ENCODE measurements at places on chromosomes 4 and X.

DNA sequence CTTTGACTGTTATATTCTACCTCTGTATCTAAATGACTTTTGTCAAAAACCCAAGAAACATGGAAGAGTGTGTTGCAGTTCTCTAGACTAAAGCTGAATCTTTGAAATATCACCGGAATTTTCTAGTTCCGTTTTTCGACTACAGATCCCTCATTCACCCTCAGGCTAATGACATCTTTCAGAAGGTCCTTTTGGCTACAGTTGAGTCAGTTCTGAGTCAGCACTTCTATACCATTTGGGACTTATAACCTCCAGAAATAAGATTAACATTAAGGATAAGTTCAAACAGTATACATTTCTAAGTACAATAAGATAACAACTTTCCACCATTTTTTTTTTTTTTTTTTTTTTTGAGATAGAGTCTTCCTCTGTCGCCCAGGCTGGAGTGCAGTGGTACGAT lies 331.0 kb upstream of the CPXCR1 start:
- DNase-seq = no peak

- no peak for DNase-seq
These were observed 10.4 kb downstream of the HAUS7 start for GRCh38 chrX:153459986-153460385.

DNA sequence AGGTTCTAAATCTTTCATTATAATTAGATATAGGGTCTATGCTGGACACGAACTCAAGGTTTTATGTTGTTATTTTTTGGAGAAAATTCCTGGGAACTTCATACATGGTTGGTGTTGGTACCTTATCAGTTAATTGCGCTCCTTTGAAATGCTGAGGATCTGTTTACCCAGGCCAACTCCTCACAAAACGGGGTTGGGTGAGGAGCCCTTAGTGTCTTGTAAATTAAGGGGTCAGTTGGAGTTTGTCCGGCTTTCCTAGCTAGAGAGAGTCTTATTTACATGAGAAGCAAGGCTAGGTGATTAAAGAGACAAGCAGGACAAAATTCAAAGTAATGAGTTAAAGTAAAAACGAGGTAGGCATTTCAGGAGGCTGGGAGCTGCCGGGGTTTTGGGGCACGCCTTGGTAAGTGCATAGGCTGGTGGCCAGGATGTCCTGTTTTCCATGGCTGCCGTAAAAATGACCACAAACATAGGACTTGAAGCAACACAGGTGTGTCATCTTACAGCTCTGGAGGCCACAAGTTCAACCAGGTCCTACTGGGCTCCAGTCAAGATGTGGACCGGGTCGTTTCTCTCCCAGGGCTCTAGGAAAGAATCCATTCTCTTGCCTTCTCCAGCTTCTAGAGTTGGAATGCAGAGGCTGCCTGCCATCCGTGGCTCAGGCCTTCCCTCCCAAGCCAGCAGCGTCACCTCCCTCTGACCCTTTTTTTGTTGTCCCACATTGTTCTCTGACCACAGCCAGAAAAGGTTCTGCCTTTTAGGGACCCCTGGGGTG lies 19.8 kb downstream of the PSAPL1 start:
- DNase-seq = no peak

DNA sequence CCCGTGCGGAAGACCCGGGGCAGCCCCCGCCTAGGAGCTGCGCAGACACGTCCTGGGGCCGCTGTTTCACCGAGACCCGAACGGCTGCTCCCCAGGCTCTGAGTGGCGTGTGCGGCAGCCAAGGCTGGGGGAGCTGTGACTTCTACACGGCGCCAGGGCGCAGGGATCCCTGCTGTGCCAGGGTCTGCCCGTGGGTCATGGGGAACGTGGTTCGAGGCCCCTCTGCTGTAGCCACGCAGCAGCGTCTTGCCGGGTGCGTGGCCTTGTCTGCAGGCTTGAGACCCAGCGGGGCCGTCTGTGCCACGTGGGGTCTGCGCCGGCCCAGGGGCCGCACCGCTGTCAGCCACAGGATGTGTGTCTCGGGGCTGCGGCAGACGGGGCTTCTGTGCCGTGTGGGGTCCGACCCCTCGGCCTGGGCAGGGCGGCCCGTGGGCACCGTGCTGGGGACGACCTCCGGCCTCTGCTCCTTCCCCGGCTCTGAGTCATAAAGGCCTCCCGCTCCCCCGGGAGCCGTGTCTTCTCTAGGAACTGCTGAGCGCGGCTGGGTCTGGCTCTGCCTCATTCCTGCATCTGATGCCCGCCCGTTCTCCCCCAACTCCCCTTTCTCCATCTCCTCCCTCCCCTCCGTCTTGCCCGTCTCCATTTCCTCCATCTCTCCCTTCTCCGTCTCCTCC lies 12.7 kb upstream of the GTPBP6 start:
- DNase-seq = no peak

- no peak for DNase-seq
These were observed 23.5 kb downstream of the CHM start for GRCh38 chrX:86023811-86024210.

DNA sequence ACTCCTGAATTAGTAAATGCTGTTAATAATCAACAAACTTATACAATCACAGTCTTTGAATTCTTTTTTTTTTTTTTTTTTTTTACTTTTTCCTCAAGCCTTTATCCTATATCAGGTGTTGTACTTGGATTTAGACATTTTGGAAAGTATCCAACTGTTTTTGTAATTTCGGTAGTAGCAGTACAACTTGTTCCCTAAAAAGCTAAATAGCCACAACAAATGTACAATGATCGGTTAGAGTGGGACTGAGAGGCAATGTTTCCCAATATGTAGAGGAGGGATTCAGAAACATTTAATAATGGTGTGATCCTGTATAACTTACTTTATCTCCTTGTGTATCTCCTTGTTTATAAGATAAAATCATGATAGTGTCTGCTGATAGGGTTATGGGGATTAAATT lies 343.1 kb downstream of the GRID2 start:
- no peak for DNase-seq

- DNase-seq = no peak
These were observed 110.7 kb upstream of the ADRA2C start for GRCh38 chr4:3655485-3655884.

GRCh38 chr4:3239303-3239702 lies 9.7 kb upstream of the MSANTD1 start:
- no peak for DNase-seq

DNA sequence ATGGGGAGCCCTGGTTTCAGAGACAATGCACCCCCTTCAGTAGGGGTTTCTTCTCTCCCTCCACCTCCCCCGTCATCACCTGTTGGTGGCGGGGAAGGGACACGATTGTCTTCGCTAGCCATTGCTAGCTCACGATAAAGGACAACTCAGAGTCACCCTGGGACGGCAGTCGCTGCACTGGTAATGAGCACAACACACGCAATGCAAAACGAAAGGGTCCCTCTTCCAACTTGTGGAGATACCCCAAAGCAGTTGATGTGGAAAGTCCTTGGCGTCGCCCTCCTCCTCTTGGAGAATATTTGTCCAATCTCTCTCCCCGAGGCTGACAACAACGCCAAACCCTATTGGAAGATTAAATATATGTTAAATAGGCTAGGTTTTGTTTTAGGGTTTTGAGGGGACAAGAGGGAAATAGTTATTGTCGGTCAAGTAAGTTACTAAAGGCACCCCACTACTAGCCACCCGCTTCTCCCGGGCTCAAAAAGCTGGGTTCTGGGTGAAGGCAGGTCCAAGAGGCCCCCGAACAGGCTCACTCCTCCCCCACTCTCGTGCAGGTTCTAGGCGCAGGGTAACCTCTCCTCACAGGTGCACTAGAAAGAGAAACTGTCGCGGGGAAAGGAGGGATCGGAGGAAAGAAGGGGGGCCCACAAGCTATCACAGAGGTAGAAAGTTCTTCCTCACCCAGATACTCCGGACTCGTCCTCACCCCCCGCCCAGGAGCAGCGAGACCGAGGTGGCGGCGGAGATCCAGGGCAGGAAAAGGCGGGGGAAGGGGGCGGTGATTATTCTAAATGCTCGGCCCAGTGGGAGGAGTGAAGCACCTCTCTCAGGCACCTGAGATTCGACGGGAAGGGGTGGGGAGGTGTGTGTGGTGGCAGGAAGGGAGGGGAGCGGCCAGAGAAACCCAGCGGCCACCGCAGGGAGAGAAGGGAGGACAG lies at the start of gene LRBA:
LRBA (minus strand) TSS at position 764 of the 938 bp plus-strand sequence; CDS start at position 122, 642 bp downstream.
- no peak for DNase-seq

- DNase-seq = no peak
These were observed 16.6 kb downstream of the ENPEP start for GRCh38 chr4:110492522-110492921.

DNA sequence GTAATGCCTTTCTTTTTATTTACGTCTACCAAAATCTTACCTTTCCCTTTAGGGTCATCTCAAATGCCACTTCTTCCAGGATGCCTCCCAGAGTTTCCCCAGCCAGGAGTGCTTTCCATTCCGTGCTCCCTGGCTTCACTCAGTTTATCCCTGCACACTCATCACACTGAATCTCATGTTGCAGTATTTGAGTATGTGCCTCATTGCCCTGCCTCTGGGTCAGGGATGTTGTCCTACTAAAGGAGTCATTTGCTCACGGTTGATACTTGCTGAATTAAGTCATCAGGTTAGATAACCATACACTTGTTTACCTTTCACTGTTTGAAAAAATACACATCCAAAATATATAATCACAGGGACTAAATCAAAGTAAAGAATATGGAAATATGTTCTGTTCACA lies 356.2 kb upstream of the GATB start:
- no peak for DNase-seq
